Jurkat, Clone E6-1 (cell line): ENCODE measurements at places on chromosomes 12 and 14.
A peak's percentile ranks its signal among the peaks of the same experiment; 100 is the strongest.

- no peak for DNase-seq
Observed at GRCh38 chr14:31965071-31965734, 111.9 kb upstream of the ARHGAP5 start.

DNA sequence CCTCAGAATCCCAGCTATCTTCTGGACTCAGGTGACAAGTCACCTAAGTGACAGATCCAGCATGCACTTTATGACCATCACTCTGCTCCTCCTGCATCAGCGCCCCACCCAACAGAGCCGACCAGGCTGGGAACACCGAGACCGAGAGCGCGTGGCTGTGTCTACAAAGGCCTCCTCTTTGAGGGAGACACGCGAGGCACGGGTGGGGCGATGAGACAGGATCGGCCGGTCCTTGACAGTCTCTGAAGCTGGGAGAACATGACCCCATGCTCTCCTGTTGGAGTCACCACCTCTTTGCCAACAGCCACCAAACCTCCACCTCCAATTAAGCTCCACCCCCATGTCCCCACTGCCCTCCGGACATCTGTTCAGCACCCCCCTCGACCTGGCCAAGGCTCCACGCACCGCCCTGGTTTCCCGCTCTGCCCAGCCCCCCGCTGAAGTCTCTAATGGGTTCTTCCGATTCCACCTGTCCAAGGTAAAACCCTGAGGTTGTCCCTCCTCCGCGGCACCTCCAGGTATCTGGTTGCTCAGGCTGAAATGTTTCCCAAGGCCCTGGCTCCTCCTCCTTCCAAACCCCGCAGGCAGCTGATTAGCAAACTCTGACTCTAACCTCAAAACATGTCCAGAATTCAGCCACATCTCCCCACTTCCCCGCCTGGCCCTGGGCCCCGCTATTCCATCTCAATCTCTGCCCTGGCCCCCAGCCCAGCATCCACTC is 31.5 kb downstream of the HSP90AA1 start:
- DNase-seq, result no peak

DNA sequence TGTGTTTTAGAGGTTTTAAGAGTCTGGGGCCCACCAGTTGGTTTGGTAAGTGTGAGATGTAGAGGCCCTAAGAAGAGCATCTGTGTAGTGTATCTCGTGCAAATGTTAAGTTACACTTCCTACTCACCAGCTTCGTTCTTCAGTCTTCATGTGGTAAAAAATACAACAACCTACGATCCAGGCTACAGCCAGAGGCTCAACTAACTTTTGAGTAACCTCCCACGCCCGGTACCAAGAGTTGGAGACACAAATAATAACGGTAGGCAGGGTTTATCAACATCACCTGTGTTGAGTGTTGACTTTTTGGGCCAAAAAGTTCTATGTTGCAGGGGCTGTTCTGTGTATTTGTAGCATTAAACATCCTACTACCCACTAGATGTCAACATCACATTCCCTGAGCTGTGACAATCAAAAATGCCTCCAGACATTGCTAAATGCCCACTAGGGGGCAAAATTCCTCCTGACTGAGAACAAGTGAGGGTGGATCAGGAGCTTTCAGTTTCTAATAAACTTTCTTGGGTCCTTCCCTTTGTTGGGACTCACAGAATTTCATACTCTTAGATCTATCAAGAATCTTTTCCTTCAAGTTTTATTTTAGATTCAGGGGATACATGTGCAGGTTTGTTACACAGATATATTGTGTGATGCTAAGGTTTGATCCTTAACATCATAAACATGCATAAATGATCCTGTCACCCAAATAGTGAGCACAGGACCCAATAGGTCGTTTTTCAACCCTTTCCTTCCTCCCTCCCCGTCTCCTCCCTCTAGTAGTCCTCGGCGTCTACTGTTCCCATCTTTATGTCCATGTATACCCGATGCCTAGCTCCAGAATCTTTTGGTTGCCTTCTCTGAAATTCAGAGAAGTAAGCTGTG is 94.7 kb downstream of the SLC2A13 start:
- DNase-seq, result peak; percentile 63

DNA sequence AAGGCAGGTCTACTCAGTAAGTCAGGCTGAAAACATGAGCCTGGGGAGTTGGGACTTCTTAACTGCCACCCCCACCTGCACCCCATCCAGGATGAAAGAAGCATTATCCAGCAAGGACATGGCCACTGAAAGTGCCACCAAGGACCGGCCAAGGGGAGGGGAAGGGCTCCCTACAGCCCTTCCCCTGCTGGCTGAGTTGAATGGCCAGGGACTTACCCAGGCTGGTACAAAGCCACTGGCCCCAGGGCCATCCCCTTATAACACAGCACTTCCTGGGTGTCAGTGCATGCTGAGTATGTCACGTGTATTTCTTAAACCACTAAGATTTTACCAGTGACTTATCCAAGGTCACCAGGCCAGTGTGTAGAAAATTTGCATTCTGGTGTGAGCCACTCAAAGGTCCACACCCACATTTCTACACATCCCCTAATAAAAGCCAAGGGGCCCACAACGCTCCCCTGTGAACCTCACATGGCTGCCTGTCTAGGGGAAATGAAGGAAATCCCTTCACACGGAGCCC is 29.3 kb upstream of the ZFP36L1 start:
- DNase-seq, result no peak

DNA sequence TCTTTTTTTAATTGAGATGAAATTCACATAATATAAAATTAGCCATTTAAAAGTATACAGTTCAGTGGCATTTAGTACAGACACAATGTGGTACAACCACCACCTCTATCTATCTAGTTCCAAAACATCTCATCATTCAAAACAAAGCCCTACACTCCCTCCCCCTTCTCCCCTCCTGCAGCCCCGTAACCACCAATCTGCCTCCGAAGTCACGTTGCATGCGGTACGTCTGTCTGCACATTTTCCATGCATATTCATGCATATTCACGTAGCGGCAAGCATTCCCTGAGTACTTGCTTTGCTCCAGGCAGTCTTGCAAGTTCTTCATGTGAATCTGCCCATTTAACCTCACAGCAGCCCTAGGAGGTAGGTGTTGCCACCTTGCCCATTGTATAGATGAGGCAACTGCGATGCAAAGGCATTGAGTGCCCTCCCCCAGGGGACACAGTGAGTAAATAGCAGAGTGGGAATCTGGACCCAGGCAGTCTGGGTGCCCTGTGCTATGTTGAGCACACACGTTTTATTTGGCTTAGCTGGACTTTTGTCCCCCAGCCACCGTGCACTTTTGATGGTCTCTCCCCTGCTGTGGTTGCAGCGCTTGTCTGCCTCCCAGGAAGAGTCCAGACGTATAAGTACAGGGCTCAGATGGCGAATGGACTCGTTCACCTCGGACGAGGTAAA is 43.4 kb downstream of the RIN3 start:
- DNase-seq, result no peak

DNA sequence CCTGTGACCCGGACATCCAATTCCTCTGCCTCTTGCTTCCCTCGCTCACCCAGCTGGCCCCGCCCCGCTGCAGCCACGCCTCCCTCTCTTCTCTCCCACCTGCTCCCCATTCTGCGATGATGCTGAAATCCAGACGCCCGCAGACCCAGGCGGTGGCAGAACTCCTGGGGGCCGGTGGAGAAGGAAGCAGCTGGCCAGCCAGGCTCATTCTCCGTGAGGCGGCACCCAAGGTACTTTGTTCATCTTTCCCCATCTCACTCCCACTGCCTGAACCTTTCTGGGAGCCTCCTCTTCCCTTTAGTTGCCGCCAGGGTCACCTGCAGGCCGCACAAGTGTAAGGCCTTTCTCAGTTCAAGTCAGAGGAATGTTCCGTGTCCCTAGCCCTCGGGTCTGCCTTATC is 35.7 kb downstream of the FOXN4 start:
- DNase-seq, result no peak

DNA sequence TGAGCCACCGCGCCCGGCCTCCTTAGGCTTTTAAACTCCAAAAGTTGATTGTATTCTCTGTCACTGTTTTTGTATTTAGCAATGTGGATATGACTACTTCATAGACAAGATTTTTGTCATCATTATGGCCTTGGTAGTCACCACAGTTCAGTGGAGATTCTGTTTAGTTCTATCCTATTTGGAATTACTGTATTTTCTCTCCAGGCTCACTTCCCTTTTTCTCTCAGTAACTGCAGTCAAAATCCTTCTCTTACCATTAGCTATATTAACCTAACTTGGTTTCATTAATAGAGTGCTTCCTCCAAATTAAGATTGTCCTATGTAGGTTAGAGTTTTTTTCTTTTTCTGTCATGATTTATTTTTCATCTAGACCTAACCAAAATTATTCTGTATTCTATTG is 283.9 kb downstream of the TMTC2 start:
- no peak for DNase-seq

DNA sequence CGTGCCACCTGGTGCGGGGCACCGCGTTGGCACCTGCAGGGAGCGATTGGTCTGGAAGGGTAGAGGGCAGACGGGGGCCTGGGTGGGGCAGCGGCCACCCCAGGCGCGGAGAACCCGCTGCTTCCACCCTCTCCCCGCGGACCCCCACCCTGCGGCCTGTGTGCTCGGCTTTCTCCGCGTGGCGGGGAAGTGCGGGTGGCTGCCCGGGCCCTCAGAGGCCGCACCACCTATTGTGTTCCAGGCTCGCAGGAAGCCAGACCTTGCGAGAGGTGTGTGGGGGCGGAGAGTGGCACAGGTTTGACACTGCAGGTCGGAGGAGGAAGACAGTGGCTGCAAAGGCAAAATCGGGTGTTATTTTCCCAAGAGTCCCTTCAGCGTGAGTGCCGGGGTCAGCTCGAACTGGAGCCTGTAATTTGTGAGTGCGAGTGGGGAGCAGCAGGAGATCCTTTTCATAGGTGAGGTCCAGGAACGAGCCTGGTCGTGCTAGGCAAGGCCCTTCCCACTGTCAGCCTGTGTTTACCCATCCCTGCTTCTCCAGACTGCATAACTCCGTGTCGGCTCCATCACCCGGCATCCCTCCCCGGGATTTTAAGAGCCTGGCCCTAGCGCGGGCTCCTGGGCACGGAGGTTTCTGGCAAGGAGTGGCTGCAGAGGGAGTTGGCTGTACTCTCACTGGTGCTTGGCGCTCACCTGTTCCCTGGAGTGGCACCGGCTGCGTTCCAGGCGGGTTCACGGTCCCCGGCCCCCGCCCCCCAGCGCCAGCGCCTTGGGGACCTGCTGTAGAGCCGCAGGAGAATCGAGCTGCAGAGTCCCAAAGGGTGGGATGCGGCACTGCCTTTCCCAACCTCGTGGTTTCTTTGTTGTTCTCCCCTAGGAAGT is 935 bp downstream of the TBC1D30 start:
- no peak for DNase-seq

DNA sequence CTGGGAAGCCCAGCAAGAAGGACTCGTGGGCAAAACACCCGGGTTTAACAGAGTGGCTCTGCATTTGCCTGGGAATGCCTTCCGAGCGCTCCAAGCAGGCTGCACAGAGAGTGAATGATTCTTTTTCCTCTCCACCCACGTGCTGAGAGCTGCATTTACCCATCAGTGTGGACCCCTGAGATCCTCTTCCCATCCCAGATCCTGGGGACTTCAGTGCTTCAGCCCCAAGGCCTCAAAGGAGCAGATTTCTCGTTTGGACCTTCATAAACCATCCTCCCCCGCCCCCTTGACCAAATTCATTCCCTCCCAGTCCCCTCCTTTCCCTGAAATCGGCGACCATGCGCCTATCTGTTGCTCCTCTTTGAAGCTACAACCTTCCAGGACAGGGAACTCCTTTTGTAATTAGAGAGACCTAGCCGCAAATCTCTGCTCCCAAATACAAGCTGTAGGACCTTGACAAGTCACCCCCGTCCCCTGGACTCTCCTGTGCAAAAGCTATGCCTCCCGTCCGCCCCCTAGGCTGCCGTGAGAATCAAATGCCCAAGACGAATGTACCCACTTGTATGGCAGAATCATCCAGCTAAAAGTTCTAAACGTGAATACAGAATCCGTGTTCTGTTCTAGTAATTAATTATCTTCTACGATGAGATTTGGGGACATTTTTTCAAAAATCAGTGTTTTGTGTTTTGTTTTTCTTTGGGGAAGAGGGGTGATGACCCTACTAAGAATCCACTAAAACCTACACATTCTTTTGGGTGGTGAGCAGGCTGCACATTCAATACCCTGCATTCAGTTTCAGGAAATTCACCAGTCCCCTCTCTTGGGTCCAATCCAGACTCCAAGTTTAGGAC is 8.8 kb downstream of the TBX5 start:
- DNase-seq, result no peak

DNA sequence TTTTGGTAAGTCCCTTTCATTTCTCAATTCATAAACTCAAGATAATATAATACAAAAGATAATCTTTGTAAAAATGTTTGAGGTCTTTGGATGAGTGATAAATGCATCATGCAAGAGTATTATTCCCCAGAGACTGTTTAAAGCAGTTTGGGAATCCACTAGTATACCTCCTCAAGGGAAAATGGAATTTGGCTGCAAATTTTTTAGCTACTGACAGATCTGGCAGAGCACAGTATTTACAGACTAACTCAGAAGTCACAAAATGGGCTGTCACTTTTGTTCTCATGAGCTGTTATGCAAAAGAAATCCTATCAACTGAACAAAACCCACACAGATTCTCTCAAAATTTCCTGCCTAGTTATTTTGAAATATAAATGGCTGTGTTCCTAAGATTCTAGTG is 9.9 kb downstream of the SPIC start:
- no peak for DNase-seq
